Hematopoietic multipotent progenitor cell treated with erythropoietin and hydrocortisone succinate and interleukin-3 and kit ligand, for 15 days (in vitro differentiated cells): ENCODE measurements at places on chromosomes 5 and 9.
A peak's percentile ranks its signal among the peaks of the same experiment; 100 is the strongest.

DNA sequence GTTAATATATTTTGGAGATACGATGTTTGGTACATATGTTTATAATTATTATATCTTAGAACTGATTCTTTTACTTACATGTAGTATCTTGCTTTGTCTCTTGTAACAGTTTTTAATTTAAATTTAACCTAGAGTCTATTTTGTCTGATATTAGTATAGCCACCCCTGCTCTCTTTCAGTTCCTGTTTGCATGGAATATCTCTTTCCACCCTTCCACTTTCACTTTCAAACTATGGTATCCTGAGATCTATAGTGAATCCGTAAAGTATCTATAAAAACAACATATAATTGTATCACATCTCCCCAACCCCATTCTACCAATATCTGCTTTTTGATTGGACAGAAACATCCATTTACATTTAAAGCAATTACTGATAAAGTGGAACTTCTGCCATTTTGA lies 7.2 kb downstream of the IRGM start:
- DNase-seq, result no peak

DNA sequence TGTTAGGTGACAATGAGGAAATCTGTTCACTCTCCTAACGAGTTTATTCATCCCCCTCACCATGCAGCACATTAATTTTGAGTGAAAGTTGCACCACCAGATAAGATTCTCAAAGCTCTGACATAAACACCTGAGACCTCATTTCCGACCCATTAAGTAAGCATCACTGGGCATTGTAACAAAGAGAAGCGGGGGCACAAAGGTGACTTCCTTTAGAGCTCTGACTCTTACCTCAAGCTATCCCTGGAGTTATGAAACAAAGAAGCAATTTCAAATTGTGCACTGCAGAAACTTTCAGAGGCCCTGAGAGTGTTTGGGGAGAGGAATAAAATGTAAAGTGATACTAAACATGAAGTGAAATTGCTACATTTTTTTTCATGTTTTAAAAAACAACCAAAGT lies 29.5 kb downstream of the C5orf15 start:
- no peak for DNase-seq

DNA sequence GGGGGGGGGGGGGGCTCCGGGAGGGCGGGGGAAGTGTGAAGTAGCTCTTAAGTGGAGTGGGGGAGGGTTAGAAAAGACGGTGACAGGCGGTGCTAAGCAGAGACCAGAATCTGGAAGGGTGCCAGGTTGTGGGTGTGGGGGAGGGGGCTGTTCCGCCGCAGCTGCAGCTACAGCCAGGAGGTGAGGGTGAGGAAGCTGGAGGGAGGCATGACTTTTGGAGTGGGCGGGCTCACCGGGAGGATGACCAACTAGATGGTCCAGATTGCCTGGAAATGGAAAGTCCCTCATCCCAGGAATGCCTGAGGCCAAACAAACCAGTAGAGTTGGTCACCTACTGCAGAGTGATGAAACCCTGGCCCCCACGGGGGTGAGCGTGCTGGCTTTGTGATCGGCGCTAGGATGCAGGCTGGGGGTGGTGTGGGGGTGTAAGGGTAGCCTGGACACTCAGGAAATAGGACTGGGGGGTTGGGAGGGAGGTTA lies 158.1 kb upstream of the SHB start:
- no peak for DNase-seq

- DNase-seq, result no peak
Measured at GRCh38 chr5:22985446-22985845, 132.3 kb upstream of the CDH12 start.

DNA sequence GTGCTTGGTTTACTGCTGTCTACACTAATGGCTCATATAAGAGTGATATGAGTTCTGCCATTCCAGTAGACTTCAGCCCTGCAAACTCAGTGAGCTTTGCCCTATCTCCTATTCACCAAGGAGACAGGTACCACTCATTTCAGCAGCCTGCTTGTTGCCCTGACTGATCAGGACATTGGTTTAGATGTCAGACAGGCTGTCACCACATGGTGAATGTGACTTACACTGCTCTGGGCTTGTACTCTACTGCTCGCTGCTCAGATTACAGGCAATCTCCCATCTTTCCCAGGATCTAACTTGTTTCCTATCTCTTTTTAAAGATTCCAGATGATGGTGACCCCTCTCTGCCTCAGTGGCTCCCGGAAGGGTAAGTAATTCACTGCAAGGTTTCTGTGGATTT lies 123.3 kb upstream of the RUSC2 start:
- DNase-seq, result no peak

DNA sequence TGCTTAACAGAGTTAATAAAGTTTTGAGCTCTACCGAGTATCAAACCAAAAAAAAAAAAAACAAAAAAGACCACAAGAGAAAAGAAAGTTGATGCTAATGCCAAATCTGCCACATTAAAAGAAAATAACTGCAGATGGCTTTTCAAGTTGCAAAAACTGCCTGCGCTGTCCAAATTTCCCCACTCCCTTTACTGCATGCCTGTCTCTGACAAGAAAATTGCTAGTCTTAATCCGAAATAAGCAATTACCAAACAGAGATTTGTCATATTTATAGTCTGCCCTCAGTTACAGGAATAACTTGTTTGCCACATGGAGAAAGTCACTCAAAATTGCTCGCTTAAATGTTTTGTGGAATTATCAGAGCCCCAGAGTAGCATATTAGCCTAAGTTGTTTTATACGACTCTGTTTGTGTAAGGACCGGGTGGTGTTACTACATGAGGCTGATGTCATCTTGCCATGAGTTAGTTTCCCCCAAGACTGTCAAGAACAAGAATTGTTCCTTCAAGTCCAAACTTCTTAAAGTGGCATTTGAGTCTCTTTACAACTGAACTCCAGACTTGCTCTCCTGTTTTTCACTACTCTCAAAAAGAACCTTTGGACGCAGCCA lies 160.9 kb downstream of the CEP120 start:
- no peak for DNase-seq

GRCh38 chr5:154002093-154002492 lies 36.6 kb downstream of the FAM114A2 start:
- no peak for DNase-seq

DNA sequence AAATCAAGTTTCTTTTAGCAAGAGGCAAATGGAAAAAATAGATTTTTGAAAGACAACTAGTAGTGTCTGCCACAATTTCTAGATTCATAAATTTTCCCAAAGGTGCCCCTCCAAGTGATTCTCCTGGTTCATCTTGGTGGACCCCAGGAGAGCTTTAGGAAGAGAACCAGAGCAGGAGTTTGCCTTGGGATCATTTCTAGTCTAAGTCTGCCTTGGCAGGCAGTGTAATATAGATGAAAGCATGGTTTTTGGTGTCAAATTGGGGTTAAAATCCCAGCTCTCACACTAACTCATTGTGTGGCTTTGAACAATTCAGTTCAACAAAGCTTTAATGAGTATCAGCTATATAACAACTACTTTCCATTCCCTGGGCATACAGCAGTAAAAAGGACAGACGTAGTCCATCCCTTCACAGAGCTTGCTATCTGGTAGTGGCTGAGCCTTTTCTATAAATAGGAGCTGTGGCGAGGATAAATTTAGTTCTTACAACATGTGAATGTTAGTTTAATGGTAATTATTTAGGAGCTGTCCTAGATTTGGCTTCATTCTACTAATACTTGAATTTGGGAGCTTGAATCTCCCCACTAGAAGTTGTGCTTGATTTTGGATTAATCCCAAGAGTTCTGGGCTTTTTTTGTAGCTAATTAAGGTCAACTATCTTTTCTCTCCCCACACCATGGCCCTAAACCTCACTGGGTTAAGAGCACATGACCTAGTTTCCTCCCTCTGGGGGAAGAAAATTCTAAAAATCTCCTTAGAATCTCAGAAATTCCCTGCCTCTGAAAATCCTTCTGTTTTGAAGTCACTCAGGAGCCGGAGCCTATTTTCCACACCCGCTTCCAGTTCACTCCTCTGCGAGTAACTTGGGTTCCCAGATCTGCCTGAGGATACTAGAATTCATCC lies 197.8 kb downstream of the PCSK1 start:
- no peak for DNase-seq

- no peak for DNase-seq
Measured at GRCh38 chr5:1251678-1252580, 26.7 kb downstream of the SLC6A18 start.

DNA sequence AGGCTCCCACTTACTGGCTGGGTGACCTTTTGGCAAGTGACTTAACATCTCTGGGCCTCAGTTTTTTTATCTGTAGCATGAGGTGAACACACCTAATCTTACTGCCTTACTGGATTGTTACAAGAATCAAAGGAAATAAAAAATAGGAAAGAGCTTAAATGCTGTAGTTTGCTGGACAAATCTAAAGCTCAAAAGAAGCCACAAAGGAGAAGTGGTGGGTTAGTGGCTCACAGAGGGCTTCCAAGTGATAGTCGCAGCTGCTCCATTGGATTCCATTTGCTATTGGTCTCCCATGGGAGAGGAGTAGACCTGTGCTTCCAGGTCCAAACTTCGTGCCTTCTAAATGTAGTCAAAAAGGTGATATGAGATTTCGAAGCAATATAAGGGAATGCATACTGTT lies 123.6 kb downstream of the SEMA6A start:
- no peak for DNase-seq

- no peak for DNase-seq
Measured at GRCh38 chr9:101018467-101018866, 10.1 kb upstream of the PLPPR1 start.

GRCh38 chr5:158725297-158725851 lies 374.3 kb downstream of the EBF1 start:
- no peak for DNase-seq

- DNase-seq, result no peak
Measured at GRCh38 chr9:135290086-135290485, 189.5 kb upstream of the PPP1R26 start.

- DNase-seq, result no peak
Measured at GRCh38 chr5:73759771-73760170, 133.8 kb downstream of the ARHGEF28 start.

GRCh38 chr5:93821891-93822415 lies 80.6 kb upstream of the POU5F2 start:
- no peak for DNase-seq

GRCh38 chr5:177454397-177455035 lies 7.9 kb downstream of the PRR7 start:
- peak; percentile 89 for DNase-seq

DNA sequence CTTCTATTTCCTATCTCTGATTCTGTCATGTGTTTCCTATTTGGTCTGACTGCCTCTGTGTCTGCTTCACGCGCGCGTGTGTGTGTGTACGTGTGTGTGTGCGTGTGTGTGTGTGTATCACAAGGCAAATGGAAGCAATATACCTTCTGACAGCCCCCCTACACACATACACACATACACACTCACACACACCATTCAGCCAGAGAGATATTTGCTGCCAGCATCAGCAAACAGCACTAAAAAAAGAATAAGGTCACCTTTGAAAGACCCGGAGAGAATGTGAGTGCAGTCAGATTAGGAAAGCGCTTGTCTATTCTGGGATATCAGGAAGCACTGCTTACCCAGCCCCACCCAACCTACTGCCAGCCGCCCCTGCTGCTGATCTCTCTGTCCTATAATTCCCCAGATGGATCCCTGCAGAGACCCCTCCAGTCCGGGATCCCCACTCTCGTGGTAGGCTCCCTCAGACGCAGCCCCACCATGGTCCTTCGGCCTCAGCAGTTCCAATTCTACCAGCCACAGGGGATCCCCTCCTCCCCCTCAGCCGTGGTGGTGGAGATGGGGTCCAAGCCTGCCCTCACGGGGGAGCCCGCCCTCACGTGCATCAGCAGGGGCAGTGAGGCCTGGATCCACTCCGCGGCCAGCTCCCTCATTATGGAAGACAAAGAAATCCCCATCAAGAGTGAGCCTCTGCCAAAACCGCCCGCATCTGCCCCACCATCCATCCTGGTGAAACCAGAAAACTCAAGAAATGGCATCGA lies 45.7 kb downstream of the PLAC8L1 start:
- no peak for DNase-seq

- no peak for DNase-seq
Measured at GRCh38 chr5:111930449-111930848, 173.5 kb upstream of the NREP start.

DNA sequence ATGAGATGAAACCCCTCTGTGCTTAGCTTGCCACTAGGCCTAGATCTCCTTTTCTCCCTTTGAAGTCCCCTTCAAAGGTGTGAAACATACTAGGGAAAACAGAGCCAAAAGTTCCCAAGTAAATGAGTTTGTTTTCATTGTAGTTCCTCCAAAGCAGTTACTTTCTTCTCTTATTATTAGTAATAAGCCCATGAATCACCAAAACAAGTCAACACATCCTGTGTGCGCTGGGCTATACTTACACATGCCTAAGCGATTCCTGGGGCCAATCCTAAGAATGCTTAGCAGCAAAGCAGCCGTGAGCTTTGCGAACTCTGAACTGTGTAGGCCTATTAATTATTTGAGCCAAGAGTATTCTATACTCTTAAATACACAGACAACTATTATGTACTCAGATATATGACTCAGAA lies 7.6 kb downstream of the ENC1 start:
- DNase-seq, result no peak

DNA sequence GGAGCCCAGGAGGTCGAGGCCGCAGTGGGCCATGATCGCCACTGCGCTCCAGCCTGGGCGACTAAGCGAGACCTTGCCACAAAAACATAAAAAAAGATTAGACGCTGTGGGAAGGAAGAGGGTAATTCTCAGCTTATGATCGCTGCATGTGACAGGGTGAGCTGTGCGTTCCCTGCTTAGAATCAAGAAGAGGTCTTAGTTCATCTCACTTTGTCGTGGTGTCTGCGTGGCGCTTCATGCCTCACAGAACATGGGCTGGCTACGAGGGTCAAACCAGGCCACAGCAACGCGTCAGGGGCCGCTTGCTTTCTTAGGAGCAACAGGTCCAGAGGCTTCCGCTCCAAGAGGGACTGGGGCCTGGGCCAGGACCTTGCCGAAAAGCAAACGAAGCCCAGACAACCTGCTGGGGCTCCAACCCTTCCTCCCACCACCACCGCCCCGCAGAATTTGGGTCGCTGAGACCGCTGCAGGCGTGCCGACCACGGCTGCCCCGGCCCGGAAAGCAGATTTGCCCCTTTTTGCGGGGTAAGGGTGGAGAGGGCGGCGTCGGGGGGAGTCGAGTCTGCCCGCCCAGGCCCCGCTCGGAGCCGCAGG lies 10.0 kb upstream of the GRIN1 start:
- peak; percentile 35 for DNase-seq

DNA sequence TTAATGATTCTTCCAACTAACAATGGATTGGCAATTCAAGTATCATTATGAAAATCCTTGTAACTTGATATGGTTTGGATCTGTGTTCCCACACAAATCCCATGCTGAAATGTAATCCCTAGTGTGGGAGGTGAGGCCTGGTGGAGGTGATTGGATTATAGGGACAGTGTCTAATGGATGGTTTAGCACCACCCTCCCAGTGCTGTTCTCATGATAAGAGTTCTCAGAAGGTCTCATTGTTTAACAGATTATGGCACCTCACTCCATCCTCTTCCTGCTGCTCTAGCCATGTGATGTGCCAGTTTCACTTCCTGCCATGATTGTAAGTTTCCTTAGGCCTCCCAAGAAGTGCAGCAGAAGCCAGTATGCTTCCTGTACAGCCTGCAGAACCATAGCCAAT lies 1116.2 kb upstream of the EDIL3 start:
- no peak for DNase-seq

GRCh38 chr5:153447534-153447933 lies 42.9 kb upstream of the GRIA1 start:
- no peak for DNase-seq
